ENCODE measurements at places on chromosomes 16 and 17.

GRCh38 chr16:85430523-85431421, 182.3 kb upstream of the GSE1 start:
- no peak for DNase-seq

- DNase-seq: no peak
Observed at GRCh38 chr16:81680444-81681275, 98.4 kb upstream of the PLCG2 start.

DNA sequence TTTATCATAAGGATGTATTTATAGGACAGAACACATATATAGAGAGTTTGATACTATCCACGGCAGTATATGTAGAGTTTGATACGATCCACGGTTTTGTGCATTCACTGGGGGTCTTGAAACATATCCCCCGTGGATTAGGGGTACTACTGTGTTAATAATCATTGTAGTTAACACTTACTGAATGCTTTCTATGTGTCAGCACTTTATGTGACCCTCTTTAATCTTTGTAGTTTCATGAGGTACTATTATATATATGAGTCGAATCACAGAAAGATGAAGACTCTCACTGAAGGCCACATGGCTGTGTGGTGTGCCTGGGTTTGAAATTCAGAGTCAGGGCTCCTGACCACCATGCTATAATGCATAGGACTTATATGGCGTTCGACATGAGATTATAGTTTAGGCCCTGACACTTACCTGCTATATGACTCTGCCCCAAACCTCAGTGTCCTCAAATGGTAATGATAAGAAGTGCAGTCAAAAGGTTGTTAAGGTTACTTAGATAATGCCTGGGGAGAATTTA, 4.3 kb upstream of the HEATR6 start:
- no peak for DNase-seq

- no peak for DNase-seq
Observed at GRCh38 chr17:8019166-8019565, 16.8 kb downstream of the GUCY2D start.

DNA sequence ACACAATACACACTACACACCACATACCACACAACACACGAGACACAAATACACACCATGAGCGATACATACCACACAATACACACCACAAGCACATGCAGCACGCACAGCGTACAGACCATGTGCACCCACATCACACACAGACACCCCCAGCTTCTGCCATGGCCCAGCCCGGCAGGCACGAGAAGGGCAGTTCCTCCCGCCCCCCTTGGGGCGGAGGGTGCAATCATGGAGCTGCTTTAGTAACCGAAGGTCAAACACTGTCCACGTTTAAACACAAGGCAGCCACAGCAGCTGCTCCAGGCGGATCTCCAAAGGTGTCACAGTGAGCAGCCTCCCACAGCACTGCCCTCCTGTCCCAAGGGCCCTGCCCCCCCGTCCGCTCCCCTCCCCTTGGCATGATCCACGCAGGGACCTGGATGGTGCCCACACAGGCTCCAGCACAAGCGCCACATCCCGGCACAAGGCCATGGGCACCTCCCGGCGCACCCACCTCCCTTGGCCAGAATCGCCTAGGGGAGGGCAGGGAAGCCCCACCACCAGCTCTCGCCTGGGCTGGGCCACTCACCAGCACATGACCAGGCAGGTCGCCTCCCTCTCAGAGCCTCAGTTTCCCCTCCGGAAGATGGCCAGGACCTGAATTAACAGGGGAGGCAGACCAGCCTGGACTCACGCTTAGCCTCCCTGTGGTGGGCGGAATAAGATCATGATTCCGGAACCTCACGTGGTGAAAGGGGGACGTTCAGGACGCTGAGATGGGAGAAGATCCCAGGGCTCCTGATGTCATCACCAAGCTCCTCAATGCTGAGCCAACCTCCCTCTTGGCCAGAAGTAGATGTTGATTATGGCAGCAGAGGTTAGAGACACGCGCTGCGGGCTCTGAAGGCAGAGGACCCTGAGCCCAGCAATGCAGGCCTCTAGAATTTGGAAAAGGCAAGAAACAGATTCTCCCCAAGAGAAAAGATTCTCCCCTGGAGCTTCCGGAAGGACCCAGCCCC, 32.6 kb upstream of the ZNF469 start:
- DNase-seq: no peak

DNA sequence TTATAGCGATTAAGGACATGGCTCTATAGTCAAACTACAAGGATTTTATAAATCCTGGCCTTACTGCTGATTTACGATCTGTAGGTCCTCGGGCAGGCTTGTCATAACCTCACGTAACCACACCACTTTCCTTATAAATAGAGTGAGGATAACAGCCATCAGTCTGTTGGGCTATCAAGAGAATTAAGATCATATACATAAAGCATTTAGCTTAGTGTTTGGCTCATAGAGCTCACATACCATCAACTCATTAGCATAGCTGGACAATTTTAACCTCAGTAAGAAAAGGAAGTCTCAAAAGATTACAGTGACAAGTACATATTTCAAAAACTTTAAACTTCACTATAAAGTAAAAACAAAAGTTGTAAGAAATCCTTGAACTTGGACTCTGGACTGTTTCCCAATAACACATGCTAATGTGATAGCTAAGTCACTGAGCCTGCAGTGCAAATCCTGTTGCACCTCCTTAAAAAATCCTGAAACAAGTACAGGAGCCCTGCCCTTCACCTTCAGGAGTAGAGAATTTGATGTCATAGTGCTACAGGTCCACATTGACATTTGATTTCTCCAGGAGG, 20.8 kb upstream of the CLEC3A start:
- no peak for DNase-seq

GRCh38 chr16:61050547-61050946, 985.7 kb downstream of the CDH8 start:
- no peak for DNase-seq

- no peak for DNase-seq
Observed at GRCh38 chr16:72264771-72265170, 92.8 kb upstream of the PMFBP1 start.

- no peak for DNase-seq
Observed at GRCh38 chr16:47781673-47782072, 320.5 kb downstream of the PHKB start.

DNA sequence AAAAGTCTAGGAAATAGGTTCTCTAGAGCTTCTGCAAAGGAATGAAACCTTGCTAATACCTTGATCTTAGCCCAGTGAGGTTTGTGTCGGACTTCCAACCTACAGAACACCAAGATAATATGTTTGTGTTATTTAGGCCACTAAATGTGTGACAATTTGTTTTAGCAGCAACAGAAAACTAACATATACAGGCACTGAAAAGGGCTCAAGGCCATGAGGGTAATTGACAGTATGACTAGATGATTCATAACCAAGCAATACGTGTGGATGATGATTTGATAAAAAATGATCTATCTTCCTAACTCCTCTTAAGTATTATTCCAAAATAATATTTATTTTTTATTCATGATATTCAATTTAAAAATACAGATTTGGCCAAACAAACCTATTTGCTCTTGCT, 27.7 kb upstream of the MED13 start:
- DNase-seq: no peak

GRCh38 chr17:28071891-28072606, 29.6 kb downstream of the NLK start:
- DNase-seq: no peak

DNA sequence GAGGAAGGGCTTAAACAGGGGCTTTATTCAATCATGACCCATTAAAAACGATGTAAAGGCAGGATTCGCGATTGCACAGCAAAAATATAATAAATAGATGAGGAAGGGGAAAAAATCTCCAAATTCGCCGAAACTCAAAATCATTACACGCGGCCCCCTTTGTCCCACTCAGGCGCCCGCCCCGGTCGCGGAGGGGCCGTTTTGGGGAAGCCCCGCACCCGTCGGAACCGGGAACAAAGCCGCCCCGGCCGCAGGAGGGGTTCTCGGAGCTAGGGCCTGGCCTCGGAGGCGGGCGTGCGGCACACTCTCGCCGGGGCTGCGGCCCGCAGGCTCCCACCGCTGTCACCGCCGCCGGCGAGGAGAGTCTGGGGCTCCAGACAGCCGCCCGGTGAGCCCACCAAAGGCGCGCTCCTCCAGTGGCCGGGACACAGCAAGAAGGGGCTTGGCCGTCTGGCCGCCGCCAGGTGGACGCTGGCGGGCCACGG, 521 bp downstream of the C16orf87 start:
- peak; percentile 26 for DNase-seq

DNA sequence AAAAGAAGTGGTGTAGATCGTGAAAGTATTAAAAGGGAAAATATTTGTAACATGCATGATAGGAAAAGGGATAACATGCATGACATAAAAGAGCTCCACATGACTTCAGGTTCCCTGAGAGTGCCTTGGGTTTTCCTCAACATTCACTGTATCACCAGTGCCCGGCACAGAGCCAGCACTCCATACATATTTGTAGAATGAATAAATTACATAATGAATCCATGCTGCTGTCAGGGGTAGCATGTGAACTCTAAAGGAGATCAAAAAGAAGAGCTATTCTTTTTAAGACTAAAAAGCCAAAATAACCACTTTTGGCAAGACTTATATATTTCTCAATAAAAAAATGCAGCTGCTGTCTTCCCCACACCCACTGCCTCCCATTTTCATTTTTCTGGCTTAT, 2.7 kb upstream of the ZNF594 start:
- DNase-seq: no peak

DNA sequence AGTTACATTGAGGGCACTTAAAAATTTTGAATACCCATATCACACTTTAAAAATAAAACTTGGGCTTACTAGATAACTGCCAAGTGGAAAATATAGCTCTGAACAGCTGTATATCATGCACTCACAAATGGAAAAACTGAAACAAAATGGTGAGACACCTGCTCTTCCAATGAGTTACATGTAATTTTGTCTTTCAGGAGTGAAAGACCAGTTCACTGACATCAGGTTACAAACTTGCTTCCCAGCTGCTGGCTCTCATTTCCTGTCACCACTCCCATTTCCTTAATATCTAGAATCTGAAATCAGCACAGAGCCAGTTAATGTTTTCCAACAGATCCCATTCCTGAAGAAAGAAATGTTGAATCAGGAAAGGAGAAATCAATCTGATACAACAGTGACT, 10.8 kb downstream of the CSNK2A2 start:
- DNase-seq: no peak

GRCh38 chr17:65417406-65418221, 143.8 kb downstream of the AXIN2 start:
- DNase-seq: no peak

GRCh38 chr17:41386227-41386626, 4.1 kb upstream of the KRT34 start:
- no peak for DNase-seq
